ENCODE measurements at places on chromosomes 6 and 20.

DNA sequence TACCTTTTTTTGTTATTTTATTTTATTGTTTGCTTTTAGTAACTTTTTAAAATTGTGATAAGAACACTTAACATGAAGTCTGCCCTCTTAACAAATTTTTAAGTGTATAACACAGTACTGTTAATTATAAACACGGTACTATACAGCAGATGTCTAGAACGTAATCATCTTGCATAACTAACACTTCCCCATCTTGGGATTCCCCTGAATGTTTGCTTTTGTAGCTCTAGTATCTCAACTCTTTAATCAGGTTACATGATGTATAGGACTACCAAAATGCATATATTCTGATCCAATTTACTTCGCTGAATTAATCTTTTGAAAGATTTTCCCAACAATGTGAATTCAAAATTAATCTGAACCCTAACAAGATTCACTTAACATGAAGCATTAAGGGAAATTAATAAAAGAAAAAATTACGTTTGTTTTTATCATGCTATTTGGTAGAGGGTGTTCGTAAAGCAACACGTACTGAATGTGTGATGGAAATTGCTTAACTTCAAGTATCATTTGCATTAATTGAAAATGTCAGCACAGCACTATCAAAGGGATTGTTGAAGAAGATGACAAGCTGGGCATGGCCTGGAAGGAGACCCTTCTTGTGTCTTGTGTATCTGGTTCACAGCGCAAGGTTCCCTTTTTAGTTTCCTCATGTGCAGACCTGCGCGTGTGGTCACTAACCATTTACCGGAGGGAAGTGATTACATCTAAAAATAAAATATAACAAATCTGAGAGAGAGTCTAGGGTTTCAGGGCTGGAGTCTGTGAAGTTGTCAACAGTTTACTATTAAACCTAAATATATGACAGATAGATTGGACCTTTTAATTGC lies 15.2 kb downstream of the COL19A1 start:
- no peak for DNase-seq

- no peak for DNase-seq
Observed at GRCh38 chr20:1803061-1803931, 91.9 kb upstream of the SIRPA start.

GRCh38 chr6:153814136-153814535 lies 224.9 kb upstream of the OPRM1 start:
- DNase-seq: no peak

DNA sequence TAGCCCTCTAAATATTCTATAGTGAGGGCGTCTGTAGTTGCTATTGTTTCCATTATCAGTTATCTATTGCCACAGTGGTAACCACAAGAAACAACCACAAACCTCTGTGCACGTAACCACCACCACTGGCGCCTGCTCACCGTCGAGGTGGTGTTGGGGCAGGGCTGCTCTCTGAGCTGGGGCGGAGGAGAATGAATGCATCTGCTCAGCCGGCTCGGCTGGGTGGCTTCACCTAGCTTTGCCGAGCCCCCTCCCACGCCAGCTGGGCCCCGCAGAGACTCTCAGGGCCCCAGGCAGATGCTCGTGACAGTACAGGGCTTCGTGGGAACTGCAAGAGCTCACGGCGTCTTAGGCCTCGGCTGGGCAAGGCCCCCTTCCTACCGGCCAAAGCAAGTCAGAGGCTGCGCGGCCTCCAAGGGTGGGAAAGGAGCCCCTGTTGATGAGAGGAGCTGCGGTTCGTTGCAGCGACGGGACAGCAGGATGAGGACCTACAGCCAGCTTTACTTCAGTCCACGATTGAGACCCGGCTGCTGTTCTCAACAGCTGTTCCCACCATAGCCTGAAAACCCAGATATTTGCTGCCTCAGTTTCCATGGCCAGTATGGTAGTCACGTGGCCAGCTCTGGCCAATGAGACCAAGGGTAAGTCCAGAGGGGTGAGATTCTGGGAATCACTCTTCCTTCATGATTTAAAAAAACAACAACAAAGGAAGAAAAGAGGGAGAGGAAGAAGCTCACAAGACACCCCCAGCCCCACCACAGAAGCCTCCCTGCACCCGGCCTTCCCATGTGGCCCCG lies 120.2 kb upstream of the AFDN start:
- DNase-seq: no peak

GRCh38 chr20:21571841-21572690 lies 58.2 kb upstream of the NKX2-2 start:
- no peak for DNase-seq

DNA sequence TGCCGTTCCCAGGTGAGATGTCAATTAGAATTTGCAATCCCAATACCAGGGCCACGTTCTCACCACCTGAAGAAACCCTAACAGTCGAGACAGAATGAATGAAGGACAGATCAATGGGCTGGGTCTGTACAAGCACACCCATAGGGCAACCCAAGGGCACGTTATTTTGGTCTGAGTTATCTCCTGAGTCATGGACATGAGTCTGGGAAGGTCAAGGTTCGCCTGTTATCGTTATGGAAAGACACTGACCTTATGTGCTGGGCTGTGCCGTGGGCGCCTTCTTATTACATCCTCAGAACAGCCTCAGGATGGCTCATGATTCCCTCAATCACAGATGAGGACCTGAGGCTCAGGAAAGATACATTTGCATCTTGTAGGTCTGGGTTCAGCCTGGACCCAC lies 175.0 kb upstream of the SULF2 start:
- DNase-seq: no peak

DNA sequence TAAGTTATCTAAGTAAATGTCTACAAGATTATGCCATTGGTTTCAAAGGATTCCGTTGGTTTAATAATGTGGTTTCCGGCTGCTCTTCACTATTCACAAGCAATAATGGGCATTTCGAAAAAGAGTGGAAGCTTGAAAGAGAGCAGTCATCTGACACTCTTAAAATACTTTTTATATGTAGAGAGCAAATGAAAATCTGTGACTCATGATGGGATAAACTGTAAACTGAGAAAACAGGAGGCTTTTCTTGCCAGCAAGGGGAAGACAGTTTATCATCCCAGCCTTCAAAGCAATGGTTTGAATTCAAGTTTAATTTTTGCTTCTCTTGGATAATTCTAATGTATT lies 145.7 kb downstream of the KHDC1L start:
- no peak for DNase-seq

DNA sequence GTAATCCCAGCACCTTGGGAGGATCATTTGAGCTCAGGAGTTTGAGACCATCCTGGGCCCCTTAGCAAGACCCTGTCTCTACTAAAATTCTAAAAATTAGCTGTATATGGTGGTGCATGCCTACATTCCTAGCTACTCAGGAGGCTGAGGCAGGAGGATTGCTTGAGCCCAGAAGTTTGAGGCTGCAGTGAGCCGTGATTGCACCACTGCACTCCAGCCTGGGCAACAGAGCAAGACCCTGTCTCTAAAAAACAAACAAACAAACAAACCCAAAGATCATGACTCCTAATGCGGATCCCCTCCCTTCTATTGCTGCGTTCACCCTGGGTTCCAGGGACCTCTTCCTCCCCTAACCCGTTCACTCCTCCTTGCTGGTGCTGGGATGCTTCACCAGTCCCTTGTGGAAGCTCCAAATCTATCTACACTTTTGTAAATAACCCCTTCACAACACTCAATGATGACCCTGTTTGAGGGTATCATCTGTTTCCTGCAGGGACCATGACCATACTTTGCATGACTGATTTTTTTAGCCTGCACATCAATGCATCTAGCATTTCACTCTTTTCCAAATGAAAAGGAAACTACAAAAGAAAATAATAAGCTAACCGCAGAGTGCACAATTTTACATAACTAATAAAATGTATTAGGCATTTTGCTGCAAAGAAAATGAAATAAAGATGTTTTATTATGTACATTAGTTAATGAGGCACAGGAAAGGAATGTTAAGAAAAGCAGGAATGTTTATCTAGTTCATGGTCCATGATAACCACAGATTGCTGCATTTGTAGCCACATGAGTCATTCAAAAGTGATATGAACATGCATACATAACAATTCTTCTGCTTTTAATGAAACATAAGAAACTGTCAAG lies 30.5 kb upstream of the IPCEF1 start:
- DNase-seq: peak; percentile 55

- no peak for DNase-seq
Observed at GRCh38 chr6:36847152-36847551, 7.9 kb upstream of the CPNE5 start.

- DNase-seq: no peak
Observed at GRCh38 chr20:19868441-19868840, 110.4 kb downstream of the RIN2 start.

- DNase-seq: peak; percentile 10
Observed at GRCh38 chr6:80771941-80772340, 665.5 kb downstream of the BCKDHB start.

DNA sequence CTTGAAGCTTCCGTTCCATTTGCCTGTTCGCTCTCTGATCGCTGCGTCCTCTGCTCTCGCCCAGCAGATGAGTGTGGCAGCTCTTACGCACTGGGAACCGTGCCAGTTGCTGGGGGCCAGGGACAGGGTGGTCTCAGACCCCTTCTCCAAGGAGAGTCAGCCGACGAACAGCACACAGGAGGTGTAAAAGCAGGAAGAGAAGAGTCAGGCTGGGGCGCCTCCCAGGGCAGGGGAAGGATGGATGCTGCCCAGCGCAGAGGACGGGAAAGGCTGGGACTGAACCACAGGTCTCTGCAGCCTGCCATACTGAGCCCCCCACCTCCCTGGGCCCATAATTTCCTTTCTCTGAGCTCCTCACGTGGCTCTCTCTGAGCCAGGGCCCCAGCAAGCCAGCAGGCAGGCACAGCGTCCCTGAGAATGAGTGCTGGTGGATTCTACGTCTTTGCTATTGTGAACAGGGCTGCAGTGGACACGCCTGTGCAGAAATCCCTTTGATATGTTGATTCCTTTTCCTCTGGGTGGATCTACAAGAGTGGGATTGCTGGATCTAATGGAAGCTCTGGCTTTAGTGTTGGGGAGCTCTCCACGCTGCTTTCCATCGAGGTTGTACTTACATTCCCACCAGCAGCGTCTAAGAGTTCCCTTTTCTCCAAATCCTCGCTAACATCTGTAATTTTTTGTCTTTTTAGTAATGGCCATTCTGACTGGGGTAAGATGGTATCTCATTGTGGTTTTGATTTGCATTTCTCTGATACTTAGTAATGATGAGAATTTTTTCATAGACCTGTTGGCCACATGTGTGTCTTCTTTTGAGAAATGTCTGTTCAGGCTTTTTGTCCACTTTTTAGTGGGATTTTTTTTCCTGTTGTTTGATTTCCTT lies 104.1 kb downstream of the PSMB1 start:
- no peak for DNase-seq

- no peak for DNase-seq
Observed at GRCh38 chr6:34897130-34897529, 8.1 kb downstream of the ANKS1A start.

GRCh38 chr6:42260972-42261371 lies 43.3 kb upstream of the MRPS10 start:
- DNase-seq: no peak
